ENCODE measurements at places on chromosomes 3 and 15. TPM values are rescaled to one million over a fixed set of nuclear protein-coding genes. Genes with fewer than 3 reads are reported as not detected.

The MAP2K1 gene
- 55.2 TPM for total RNA-seq

The SPTSSB gene
- total RNA-seq: 1.1 TPM

The PPARG gene
- 0.50 TPM for total RNA-seq

The COL6A5 gene
- total RNA-seq: not detected

The CKMT1A gene
- 1.7 TPM for total RNA-seq

The LDHAL6B gene
- not detected for total RNA-seq

The FAM81A gene
- 0.41 TPM for total RNA-seq

The LMLN gene
- 7.4 TPM for total RNA-seq

DNA sequence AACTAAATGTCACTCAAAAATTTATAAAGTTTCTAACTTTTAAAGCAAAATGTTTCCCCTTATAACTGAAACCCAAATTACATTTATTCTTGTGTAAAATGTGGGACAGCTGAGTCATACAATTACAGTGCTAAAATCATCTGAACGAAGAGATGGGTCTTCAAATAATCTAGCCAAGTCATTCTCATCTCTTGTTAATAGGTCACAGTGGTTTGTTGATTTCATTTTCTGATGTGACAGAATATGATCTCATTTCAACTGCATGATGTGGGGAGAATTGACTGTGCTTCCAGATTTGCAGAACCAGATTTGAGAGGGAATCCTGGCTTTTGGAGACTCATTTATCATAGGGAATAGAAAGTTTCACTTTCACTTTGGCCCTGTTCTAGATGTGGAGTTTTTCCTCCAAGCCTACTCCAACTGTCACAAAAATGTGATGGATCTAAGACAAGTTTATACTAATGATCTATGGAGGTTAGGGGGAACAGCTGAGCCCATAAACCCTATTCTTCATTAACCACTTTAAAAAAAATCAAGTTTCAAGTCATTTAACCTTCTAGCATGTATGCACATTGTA is 685.0 kb downstream of the PDCD6IP start:
- H3K27ac ChIP-seq: no peak overlapping the region
- H3K27me3 ChIP-seq: no peaks in the 10 kb centered on the region
- no peak overlapping the region for H3K4me3 ChIP-seq
- DNase-seq: no peak
- H3K4me1 ChIP-seq: no peaks in the 10 kb centered on the region

- H3K4me3 ChIP-seq: no peak overlapping the region
- no peaks in the 10 kb centered on the region for H3K27me3 ChIP-seq
- no peak overlapping the region for H3K27ac ChIP-seq
- peaks cover 24% of the 10 kb centered on the region for H3K36me3 ChIP-seq
- no peaks in the 10 kb centered on the region for H3K4me1 ChIP-seq
These were observed 35.1 kb upstream of the CSPG5 start for GRCh38 chr3:47613722-47614121.

DNA sequence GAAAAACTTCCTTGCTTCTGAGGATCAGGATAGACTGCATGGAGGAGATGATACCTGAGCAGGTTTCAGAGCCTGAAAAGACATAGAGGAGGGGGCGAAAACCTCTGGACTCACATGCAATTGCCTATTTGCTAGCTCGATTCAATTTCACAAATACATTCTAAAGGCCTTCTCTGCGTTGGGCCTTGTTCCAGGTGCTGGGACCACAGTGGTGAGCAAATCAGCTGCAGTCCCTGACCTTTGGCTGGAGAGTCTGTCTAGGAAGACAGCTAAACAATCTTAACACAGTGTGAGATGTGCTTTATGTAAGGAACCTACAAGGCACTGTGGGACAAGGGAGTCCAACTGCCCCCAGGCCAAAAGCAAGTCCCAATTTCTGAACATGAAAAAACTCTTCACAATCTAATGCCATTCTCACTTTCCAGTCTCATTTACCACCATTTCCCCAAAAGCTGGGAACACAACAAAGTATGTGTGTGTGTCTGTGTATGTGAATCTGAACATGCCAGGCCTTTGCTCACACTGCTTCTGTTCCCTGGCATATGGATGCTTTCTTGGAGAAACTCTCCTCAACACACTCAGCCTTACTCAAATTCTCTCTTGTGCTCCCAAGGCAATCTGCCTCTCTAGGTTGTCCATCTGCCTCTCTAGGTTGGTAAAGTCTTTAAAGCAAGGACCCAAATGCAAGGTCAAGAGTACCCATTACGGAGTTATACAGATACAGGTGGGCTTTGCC is 2.1 kb upstream of the PCCB start:
- no peaks in the 10 kb centered on the region for H3K36me3 ChIP-seq
- H3K27me3 ChIP-seq: no peaks in the 10 kb centered on the region
- DNase-seq: no peak
- no peak overlapping the region for H3K4me3 ChIP-seq

DNA sequence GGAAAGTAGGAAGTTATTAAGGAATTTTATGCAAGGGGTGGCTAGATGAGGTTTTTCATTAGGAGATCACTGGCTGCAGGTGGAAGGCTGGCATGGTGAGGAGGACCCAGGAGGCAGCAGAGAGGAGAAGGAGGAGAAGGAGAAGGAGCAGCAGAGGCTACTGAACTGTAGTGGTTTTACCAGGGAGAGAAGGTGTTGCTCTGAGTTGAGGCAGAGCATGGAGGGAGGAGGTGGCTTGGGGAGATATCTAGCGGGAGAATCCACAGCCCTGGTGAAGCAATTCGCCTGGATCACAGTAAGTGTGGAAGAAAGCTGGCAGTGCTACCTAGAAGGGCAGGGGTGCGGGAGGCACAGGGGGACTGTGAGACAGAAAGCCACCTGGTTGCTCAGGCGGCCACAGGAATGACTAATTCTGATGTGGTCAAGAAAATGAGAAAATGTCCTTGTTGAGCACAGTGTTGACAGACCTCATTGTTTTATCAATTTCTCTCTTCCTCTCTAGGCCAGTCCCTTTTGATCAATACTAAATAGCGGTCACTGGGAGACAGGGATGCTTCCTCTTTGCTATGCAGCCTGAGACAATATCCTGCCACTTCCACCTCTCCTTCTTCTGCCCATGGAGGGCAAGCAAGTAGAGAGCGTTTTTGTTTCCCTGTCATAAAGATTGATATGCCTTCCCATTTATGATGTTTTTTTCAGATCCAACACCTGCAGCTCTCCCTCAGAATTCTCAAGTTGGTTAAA is 94.6 kb downstream of the EEFSEC start:
- H3K27me3 ChIP-seq: no peaks in the 10 kb centered on the region
- H3K27ac ChIP-seq: no peak overlapping the region
- H3K4me1 ChIP-seq: peaks cover 8% of the 10 kb centered on the region

DNA sequence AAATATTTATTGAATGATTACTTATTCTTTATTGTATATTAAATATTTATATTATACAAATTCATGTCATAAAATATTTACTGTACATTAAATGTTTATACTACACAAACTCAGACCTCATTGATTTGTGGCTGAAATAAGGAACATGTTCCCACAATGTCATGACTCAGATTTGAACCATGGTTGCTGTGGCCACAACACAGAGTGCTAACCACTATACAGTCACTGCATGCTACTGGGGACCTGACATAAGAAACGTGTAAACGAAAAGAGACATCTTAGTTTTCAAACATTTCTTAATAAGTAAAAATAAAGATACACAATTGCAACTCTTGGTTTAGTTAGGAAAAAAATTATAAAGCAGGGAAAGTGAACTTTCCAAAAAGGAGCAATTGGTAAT is 99.1 kb upstream of the AGTR1 start:
- no peak overlapping the region for H3K27ac ChIP-seq
- no peaks in the 10 kb centered on the region for H3K36me3 ChIP-seq
- no peaks in the 10 kb centered on the region for H3K4me1 ChIP-seq

- H3K27me3 ChIP-seq: no peaks in the 10 kb centered on the region
- no peak for DNase-seq
- no peaks in the 10 kb centered on the region for H3K4me1 ChIP-seq
These were observed 29.1 kb upstream of the ONECUT1 start for GRCh38 chr15:52819253-52819652.

DNA sequence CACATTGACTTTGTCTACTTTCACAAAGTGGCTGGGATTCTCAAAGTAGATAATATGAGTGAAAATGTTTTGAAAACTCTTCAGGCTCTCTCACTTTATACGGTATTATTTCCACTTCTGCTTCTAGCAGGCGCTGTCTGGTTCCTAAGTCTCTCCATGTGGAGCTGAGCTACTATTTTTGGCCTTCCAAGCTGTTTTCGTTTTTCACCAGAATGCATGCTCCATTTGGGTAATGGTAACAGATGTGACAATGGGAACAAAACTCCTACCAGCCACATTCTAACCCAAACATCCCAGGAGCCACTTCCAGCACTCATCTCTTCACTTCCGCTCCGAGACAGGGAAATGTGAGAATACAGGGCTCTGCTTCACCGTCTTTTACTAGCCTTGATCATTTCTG is 586.7 kb downstream of the NTRK3 start:
- DNase-seq: no peak
- no peak overlapping the region for H3K27ac ChIP-seq
- no peaks in the 10 kb centered on the region for H3K4me1 ChIP-seq

DNA sequence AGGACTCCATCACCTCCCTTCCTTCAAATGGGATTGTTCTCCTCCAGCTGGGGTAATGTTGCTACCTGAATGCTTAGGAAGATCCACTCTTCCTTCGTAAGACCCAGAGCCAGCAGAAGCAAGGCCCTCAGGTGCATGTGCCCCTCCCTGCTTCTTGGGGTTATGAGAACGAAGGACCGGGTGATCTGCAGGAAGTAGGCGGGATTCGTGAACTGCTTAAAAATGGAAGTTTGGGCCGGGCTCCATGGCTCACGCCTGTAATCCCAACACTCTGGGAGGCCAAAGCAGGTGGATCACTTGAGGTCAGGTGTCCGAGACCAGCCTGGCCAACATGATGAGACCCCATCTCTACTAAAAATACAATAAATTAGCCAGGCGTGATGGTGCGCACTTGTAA is 8.0 kb downstream of the TLR9 start:
- DNase-seq: no peak
- H3K4me1 ChIP-seq: peaks cover 3% of the 10 kb centered on the region
- no peaks in the 10 kb centered on the region for H3K36me3 ChIP-seq
- H3K27me3 ChIP-seq: no peaks in the 10 kb centered on the region
- H3K27ac ChIP-seq: no peak overlapping the region

- no peaks in the 10 kb centered on the region for H3K4me1 ChIP-seq
- DNase-seq: no peak
- no peaks in the 10 kb centered on the region for H3K27me3 ChIP-seq
- no peak overlapping the region for H3K4me3 ChIP-seq
- no peaks in the 10 kb centered on the region for H3K36me3 ChIP-seq
- H3K27ac ChIP-seq: no peak overlapping the region
These were observed 69.4 kb upstream of the PLXNA1 start for GRCh38 chr3:126913524-126913923.

- DNase-seq: no peak
- H3K27me3 ChIP-seq: no peaks in the 10 kb centered on the region
- no peaks in the 10 kb centered on the region for H3K36me3 ChIP-seq
These were observed 14.8 kb upstream of the RBP2 start for GRCh38 chr3:139491027-139491700.

DNA sequence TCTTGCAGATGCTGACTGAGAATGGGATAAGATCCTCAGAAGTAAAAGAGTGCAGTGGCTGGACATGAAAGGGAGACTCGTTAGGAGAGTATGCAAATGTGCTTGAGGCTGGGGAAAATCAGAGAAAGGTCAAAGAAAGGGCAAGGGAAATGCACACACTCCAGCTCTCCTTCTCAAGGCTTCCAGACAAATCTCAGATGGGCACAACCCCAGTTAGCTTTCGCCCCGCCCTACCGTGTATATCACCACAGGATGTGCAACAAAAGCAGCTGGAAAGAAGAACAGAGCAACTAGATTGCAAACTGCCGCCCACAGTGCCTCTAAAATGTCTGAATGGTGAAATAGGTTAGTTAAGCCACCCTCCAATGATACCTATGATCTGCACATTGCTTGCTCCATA is 63.9 kb downstream of the CERS3 start:
- H3K36me3 ChIP-seq: no peaks in the 10 kb centered on the region
- H3K4me1 ChIP-seq: peaks cover 8% of the 10 kb centered on the region

DNA sequence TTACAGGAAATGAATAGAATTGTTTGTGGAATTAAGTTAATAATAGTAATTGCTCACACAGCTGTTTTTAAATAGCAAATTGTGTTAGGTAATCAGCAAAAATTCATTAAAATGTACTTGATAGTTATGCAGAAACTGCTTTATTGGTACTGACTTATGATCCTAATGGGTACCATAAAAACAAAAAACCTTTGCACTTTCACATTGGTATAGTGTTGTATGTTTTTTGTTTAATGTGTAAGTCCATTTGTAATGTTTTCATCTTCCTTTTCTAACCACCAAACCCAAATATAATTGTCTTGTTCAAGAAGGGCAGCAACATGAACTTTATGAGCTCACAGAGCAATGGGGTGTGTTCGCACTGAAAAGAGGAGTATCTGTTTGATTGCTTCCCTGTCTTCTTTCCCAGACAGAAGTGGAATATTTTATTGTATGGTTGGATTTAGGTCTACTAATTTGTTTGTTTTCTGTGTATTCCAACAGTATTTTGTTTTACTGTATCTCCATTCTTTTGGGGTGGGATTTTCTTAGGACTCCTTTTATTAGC is 135.8 kb downstream of the TCF12 start:
- DNase-seq: no peak
- H3K36me3 ChIP-seq: no peaks in the 10 kb centered on the region
- H3K4me3 ChIP-seq: no peak overlapping the region
- no peaks in the 10 kb centered on the region for H3K27me3 ChIP-seq

- H3K4me1 ChIP-seq: peaks cover 14% of the 10 kb centered on the region
- no peak overlapping the region for H3K4me3 ChIP-seq
- no peaks in the 10 kb centered on the region for H3K36me3 ChIP-seq
- no peak for DNase-seq
- no peaks in the 10 kb centered on the region for H3K27me3 ChIP-seq
- no peak overlapping the region for H3K27ac ChIP-seq
These were observed 525.1 kb downstream of the PDCD6IP start for GRCh38 chr3:34323517-34323916.

- H3K27me3 ChIP-seq: no peaks in the 10 kb centered on the region
- H3K4me1 ChIP-seq: no peaks in the 10 kb centered on the region
- H3K4me3 ChIP-seq: no peak overlapping the region
These were observed 63.2 kb upstream of the SPPL2A start for GRCh38 chr15:50828610-50829206.

DNA sequence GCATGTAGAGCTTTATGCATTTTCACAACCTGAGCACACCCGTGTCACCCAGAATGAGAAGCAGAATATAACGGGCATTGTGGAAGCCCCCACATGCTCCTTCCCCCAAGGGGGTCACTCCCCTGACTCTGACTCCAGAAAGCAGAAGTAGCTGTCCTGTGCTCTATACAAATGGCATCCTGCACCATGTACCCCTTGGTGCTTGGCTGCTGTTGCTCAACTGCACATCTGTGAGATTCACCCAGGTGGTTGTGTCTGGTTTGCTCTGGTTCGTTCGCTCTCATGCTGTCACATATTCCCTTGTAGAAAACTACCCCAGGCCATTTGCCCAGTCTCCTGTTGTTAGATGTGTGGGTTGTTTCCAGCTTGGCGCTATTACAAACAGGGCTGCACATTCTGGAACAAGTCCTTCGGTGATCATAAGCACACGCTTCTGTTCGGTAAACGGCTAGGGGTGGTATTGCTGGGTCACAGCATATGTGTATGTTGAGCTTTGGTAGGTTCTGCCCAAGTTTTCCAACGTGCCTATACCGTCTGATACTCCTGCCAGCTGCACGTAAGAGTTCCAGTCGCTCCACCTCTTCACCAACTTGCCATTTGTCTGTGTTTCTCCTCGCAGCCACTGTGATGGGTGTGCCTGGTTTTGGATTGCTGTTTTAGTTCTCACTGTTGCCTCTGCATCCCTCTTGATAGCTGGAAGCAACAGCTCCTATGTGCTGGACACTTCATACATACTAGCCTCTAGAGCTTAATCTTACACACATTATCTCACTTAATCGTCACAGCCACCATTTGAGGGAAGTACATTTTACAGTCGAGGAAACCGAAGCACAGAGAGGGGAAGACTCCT is 65.4 kb upstream of the SLC6A6 start:
- H3K36me3 ChIP-seq: no peaks in the 10 kb centered on the region
- no peak for DNase-seq
- H3K4me1 ChIP-seq: no peaks in the 10 kb centered on the region
- H3K4me3 ChIP-seq: no peak overlapping the region
- H3K27me3 ChIP-seq: no peaks in the 10 kb centered on the region
- H3K27ac ChIP-seq: no peak overlapping the region
